ENCODE measurements at places on chromosomes 11 and 22. TPM values are rescaled to one million over a fixed set of nuclear protein-coding genes. Genes with fewer than 3 reads are reported as not detected.

DNA sequence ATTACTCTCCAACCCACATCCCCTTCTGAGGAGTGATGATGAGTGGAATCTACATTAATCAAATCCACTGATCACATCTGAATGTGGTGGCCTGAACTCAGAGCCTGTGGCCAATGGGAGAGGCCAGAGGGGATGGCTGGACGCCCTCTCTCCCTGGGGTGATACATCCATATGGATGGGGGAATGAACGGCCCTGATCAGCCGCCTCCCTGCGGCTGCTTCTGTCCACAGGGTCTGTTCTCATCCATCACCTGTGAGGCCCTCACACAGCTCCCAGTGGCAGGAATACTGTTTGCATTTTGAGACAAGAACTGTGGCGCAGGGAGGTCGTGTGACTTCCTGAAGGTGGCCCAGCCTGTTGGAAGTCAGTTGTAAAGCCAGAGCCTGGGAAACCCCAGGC lies 78.3 kb upstream of the SHISAL1 start:
- H3K27ac ChIP-seq = no peak overlapping the region
- no peaks in the 10 kb centered on the region for H3K36me3 ChIP-seq
- H3K4me3 ChIP-seq = no peak overlapping the region

DNA sequence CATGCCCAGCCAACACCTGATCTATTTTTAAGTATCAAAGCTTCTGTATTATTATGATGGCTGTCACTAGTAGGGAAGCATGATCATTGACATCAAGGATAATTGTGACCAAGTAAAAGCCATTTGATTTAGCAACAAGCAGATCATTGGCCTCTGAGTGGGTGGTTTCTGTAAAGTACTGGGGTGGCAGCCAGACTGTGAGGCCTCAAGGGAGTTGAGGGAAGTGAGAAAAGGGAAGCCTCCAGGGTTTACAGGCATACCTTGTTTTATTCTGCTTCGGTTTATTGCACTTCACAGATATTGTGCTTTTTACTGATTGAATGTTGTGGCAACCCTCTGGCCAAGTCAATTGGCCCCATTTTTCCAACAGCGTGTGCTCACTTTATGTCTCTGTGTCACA lies 60.1 kb downstream of the PRR5L start:
- no peak overlapping the region for H3K27ac ChIP-seq
- no peak overlapping the region for H3K4me3 ChIP-seq
- no peaks in the 10 kb centered on the region for H3K36me3 ChIP-seq
- no peak for DNase-seq

DNA sequence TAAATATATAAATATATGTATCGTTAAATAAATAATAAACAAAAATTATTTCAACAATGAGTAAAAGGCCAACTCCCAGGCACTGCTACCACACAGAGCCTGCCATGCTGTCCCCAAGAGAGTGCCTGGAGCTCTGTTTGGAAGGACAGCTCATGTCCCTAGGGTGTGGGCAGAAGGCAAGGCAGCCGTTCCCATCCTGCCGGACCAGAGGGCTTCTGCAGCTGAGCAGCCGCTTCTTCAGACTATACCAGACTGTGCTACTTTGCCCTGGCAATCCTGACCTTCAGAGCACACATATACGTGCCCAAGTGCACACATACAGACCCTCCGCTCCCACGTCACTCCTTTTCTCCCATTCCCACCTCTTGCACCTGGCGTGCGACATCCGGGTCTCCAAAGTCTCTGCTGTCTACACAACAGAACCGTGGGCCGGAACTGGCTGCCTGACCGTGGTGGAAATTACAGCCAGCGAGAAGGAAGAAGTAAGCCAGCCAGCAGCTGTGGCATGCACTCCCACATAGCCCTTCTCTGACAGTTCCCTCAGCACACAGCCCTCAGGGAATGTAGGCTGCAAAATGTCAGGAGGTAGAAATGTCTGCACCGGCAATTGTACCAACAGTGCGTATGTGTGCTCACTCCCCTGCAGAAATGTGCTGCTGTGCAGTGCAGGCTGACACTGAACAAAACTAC lies 24.0 kb downstream of the PAX6 start:
- no peak overlapping the region for H3K4me3 ChIP-seq
- no peaks in the 10 kb centered on the region for H3K36me3 ChIP-seq
- H3K27me3 ChIP-seq = no peaks in the 10 kb centered on the region
- no peak overlapping the region for H3K27ac ChIP-seq
- H3K4me1 ChIP-seq = no peaks in the 10 kb centered on the region
- no peak for DNase-seq

- H3K4me1 ChIP-seq = peaks cover 9% of the 10 kb centered on the region
- H3K36me3 ChIP-seq = peaks cover 78% of the 10 kb centered on the region
- no peak overlapping the region for H3K4me3 ChIP-seq
- DNase-seq = peak; percentile 75
These were observed 5.7 kb upstream of the HINFP start for GRCh38 chr11:119115484-119116234.

GRCh38 chr11:26827567-26828081 lies 105.8 kb upstream of the SLC5A12 start:
- H3K4me1 ChIP-seq = no peaks in the 10 kb centered on the region
- no peak overlapping the region for H3K27ac ChIP-seq
- DNase-seq = no peak
- no peaks in the 10 kb centered on the region for H3K27me3 ChIP-seq

DNA sequence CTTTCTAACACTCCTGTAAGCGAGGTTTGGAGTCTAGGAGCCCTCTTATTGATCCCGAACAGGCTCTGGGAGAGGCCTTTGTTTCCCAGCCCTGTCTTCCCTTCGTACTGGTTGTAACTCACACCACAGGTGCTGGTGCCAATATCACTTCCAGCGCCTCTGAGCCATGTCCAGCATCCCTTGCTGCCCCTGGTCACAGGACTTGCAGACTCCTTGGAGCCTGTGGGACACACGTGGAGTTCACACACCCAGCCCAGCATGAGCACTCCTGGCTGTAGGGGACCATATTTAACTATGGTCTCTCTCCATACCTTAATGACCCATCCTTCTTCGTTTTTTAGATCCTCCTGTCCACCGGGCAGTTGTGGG lies 2.2 kb downstream of the ZBTB16 start:
- H3K27ac ChIP-seq = no peak overlapping the region
- no peaks in the 10 kb centered on the region for H3K4me1 ChIP-seq
- H3K4me3 ChIP-seq = no peak overlapping the region

GRCh38 chr22:38305471-38306448 lies 11.5 kb downstream of the CSNK1E start:
- H3K4me1 ChIP-seq = peaks cover 9% of the 10 kb centered on the region
- no peaks in the 10 kb centered on the region for H3K27me3 ChIP-seq
- peak overlapping the region; percentile 48 for H3K27ac ChIP-seq

DNA sequence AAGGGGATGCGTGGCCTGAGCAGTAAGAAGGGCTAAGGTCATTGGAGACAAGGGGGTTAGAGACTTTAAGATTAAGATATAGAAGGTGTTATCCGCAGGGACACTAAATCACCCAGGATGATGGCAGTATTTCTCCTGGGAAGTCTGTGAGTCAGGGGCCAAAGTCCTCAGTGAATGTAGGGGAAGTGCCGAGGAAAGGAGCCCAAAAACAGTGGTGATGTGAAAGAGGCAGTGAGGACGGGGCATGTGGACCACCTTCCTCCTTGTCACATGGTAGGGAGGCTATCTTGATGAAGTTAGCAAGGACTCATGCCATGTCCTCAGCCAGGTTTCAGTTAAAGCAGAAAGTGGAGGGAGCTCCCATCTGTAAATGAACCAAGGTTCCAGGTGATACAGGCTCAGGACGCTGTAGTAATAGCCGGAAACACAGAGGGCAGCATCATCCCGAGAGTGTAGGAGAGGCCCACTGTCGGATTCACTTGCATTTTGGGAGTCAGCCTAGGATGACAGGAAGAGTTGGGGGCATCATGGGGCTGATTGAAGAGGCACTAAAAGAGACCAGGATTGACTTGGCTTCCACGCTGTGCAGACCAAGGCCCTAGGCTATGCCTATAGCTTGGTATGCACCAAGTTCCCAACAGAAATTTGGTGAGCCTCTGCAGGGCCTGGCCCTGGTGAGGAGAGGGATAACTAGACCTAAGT lies 33.5 kb downstream of the WEE1 start:
- peaks cover 10% of the 10 kb centered on the region for H3K4me1 ChIP-seq
- H3K27me3 ChIP-seq = no peaks in the 10 kb centered on the region
- no peak overlapping the region for H3K4me3 ChIP-seq
- no peak for DNase-seq

DNA sequence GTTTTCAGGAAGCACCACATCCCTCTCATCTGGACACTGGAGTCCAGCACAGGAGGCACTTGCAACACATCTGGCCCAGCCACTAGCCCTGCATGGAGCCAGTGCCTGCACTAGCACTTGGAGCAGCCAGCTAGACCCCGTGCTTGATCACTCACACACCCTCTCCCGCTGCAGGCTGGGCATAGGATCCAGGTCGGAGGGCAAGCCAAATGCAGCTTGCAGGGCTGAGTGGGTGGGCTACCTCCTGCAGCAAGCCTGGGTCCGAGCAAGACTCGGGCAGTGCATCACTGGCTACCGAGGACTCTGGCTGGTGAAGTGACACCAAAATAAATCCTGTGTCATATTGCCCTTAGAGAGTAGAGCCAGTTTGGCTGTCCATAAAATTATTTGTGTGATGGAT lies 1795.4 kb downstream of the LRRC4C start:
- no peaks in the 10 kb centered on the region for H3K27me3 ChIP-seq
- H3K36me3 ChIP-seq = no peaks in the 10 kb centered on the region
- H3K4me3 ChIP-seq = no peak overlapping the region
- no peaks in the 10 kb centered on the region for H3K4me1 ChIP-seq

DNA sequence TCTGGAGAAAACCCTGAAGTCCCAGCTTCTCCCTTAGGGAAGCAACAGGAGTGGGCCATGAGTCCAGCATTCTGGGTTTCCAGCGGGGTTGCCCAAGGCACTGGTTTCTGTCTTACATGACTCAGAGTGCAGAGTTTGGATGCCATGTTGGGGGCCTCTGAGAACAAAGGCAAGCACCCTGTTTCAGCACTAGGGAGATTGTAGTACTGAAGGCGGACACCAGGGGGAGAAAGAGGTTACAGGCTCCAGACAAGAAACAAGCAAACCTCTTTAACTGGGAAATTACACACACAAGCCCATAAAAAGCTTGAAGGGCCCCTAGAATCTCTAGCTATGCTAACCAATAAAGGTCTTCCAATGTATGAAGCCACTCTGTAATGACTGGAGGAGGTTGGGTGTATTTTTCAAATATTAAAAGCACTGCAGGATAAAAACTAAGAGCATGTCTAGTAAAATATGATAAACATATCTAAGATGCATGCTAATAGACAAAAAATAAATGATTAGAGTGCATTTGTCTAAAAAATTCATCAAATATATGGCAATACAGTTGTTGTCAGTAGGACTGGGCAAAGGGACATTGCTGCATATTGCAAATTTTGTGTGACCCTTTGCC lies 7.1 kb downstream of the MS4A6E start:
- no peaks in the 10 kb centered on the region for H3K4me1 ChIP-seq
- peak; percentile 74 for DNase-seq
- H3K27ac ChIP-seq = no peak overlapping the region
- H3K27me3 ChIP-seq = no peaks in the 10 kb centered on the region
- no peak overlapping the region for H3K4me3 ChIP-seq

DNA sequence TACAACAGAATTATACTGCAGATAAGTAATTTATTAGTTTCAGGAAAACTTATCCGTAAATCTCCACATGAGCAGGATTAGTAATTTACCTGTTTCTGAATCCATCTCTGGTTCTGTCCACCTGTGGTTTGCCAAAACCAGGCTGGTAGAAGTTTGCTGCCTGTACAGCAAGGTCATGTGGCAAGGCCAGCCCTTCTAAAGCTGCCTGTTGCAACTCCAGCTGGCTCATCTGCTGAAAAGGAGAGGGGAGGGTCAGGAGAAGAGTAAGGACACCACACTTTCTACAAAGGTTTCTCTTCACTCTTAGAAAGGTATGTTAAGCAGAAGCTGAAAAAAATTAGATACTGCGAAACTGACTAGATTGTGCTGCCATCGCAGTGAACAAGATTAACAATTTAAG lies 42.3 kb downstream of the EIF4ENIF1 start:
- no peaks in the 10 kb centered on the region for H3K4me1 ChIP-seq
- no peak overlapping the region for H3K4me3 ChIP-seq

DNA sequence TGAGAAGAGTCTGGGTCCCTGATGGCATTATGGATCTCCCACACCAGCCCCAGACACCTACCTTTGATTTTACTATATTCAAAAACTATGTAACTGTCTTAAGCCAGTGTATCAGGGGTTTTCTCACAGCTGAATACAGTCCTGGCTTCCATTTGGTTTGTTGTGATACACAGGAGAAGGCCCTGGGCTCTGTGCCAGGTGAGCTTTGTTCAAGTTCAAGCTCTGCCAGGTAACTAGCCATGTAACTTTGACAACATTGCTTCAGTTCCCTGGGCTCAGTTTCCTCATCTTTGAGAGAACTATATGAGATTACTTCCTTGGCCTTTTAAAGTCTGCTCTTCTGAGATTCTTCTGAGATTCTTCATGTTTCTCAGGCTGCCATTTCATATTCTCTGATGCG lies 327.5 kb upstream of the TENM4 start:
- no peaks in the 10 kb centered on the region for H3K27me3 ChIP-seq
- H3K4me3 ChIP-seq = no peak overlapping the region
- H3K4me1 ChIP-seq = no peaks in the 10 kb centered on the region
- no peak overlapping the region for H3K27ac ChIP-seq
- no peak for DNase-seq
- H3K36me3 ChIP-seq = no peaks in the 10 kb centered on the region

Gene FXYD2
- not detected for polyA plus RNA-seq

Gene LARGE2
- 15.8 TPM for polyA plus RNA-seq

Gene LIN7C
- polyA plus RNA-seq = 19.2 TPM

All from K562 (cell line).